ENCODE measurements at places on chromosomes 1 and 21. TPM values are rescaled to one million over a fixed set of nuclear protein-coding genes. Genes with fewer than 3 reads are reported as not detected.

DNA sequence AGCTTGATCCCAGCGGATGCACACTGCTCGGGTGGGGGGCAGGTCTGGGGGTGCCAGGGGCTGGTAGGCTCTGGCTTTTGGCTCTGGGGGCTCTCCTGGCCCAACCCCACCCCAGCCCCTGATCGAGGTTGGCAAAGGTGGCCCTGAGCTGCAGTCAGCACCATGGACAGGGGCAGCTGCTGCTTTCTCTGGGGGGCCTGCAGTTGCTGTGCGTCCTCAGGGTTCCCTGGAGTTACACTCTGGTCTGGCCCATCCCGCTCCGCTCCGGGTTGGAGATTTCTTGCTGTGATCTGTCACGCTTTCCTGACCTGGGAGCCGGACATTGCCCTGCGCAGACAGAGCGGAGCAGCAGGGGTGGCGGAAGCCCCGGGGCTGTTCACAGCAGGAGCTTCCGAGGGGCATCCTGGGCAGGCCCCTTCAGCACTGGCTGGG lies 8.0 kb upstream of the PLCH2 start:
- no peak for DNase-seq

- DNase-seq, result no peak
These were observed 253.5 kb upstream of the CACYBP start for GRCh38 chr1:174746024-174746808.

GRCh38 chr1:227273557-227273956 lies 44.7 kb downstream of the CDC42BPA start:
- no peak for DNase-seq

DNA sequence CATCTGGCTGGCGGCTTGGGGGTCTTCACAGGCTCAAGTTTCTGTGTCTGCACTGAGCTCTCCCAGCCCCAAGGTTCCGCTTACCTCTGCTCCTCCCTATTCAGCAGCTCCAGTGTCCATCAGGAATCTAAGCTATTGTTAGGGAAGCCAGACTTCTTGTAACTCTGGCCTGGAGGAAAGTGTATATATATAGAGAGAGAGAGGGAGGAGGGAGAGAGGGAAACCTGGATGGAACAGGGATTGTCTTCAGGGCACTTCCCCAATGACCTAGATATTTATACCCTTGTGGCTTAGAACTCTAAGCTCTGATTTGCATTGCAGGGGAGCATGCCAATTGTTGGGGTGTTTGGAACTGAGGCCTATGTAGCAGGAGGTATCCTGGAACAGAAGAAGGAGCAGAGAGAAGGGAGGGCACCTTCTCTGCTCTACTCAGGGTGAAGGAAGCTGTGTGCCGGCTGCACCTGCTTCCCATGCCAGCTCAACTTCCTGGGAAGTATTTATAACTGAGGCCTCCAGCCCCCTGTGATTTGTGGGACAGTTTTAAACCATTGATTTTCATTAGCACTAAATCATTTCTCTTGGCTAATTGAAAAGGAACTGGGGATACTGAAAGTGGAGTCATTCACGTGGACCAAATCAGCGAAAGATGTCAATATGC lies 70.9 kb downstream of the NAV1 start:
- DNase-seq, result no peak

DNA sequence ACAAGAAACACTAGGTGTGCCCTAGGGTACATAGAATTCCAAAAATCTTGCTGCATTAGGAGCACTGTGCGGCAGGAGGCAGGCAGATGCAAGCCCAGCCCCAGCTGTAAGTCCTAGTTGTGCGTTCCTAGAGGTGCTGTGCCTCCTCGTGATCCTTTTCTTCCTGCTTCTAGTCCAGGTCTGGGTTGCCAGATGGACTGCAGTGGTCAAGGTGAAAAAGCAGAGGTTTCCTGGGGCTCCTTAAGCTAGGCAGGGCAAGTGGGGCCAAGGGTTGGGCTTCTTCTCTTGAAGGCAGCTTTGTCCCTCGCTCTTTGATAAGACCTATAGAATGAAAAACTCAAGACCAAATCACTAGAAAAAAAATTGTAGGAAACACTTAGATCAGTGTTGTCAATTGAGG lies 21.6 kb upstream of the SLC45A3 start:
- no peak for DNase-seq

Gene MPZL1
- 278 TPM for total RNA-seq
